ENCODE measurements at places on chromosomes 11 and 22. TPM values are rescaled to one million over a fixed set of nuclear protein-coding genes. Genes with fewer than 3 reads are reported as not detected.

DNA sequence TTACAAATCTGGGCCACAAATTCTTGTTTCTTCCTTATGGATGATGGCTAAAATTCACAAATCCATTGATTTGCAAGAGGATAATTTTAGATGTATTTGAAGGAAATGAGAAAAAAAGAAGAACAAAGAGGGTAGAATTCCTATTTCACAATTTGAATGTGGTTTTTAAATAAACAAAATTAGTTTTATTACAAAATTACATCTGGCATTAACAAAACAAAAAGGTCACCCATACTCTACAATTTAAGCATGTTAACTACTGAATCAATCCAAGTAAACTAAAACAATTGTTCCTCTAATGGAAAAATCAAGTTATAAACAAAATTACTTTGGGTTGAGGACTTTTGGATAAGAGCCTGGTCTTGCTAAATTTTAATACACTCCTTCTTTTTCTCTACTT is 242.0 kb downstream of the METTL15 start:
- no peak for DNase-seq
- H3K27ac ChIP-seq = no peak overlapping the region
- H3K27me3 ChIP-seq = no peaks in the 10 kb centered on the region
- H3K4me3 ChIP-seq = no peak overlapping the region

DNA sequence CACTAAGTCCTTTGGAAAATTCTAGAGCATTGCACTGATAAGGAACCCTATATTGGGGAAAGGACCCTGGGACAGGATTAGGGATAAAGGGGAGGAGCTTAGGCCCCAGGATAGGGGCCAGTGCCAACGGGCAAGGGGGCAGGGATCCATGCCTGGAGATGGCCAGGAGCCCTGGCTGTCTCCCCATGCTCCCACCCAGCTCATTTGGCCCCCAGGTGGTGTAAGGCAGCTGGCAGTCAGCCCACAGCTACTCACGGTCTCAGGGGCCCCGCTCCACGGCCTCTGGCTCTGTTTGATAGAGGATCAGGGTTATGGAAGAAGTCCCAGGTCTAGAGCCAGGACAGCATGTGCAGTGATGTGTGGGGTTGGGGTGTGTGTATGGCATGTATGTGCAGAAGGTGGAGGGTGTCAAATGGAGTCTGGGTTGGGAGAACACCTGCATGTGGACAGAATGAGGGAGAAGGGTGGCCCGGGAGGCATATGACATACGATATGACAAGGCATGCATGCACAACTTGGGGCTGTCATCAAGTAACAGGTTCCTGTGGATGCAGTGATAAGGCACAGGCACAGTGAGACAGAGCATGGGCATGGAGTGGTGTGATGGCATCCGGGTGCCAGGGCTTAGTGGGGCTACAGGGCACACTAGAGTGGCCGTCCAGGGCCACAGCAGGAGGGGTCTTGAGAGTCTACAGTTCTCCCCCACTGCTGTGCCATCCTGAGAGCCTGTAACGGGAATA is 18.4 kb upstream of the PDE2A start:
- H3K4me1 ChIP-seq = peaks cover 6% of the 10 kb centered on the region
- H3K27ac ChIP-seq = no peak overlapping the region
- H3K27me3 ChIP-seq = no peaks in the 10 kb centered on the region
- no peak for DNase-seq

DNA sequence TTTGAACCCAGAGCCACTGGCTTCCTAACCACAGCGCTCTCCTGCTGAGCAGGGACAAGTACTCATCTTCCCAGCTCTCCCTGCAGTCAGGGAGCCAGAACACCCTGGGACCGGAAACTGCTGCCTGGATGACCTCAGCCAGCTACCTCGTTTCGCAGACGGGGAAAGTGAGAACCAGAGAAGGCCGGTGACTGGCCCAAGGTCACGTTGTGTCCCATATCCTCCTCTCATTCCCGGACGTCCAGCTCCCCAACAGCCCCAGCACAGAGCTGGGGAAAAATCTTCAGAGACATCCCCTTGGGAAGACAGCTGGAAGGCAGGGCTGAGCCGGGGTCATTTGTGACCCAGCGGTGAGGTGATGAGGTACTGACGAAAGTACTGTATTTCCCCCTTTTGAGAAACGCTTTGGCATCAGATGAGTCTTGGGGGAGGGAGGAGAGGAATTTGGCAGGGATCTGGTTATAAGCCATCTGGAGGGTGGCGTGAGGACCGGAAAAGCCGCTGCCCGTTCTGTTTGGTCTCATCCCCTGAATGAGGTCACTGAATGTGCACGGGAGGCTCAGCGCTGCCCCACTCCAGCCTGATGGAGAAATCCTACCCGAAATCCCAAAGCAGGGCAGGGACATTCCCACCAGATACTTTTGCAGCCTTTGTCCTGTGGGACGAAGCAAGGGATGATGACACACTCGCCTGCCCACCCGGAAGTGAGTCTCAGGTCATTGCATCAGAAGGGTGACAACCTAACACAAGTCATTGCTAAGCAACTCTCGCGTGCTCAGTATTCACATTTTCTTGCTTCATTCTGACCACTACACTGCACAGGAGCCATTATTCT is 41.1 kb downstream of the LIF start:
- peak overlapping the region; percentile 48 for H3K27ac ChIP-seq
- H3K27me3 ChIP-seq = no peaks in the 10 kb centered on the region
- H3K4me1 ChIP-seq = peaks cover 40% of the 10 kb centered on the region
- DNase-seq = no peak
- H3K4me3 ChIP-seq = no peak overlapping the region
- no peaks in the 10 kb centered on the region for H3K36me3 ChIP-seq

DNA sequence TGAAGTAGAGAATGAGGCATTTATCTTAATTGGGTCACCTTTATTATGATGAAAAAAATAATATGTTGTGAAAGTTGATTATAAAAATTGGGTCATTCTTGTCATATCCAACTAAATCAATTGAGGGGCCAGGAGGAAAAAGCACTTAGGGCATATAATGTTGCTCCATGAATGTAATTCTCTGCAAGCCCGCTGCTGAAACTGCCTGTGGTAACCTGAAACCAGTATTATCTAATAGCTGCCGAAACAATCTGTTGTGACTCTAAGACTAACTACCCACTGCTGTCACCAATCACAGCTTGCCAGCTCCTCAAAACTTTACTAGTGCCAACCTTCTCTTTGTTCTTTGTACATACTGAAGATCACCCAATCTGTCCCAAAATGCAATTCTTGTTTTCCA is 115.8 kb downstream of the ATG16L2 start:
- peaks cover 4% of the 10 kb centered on the region for H3K4me1 ChIP-seq
- H3K27me3 ChIP-seq = no peaks in the 10 kb centered on the region
- no peaks in the 10 kb centered on the region for H3K36me3 ChIP-seq
- H3K27ac ChIP-seq = no peak overlapping the region
- no peak overlapping the region for H3K4me3 ChIP-seq

DNA sequence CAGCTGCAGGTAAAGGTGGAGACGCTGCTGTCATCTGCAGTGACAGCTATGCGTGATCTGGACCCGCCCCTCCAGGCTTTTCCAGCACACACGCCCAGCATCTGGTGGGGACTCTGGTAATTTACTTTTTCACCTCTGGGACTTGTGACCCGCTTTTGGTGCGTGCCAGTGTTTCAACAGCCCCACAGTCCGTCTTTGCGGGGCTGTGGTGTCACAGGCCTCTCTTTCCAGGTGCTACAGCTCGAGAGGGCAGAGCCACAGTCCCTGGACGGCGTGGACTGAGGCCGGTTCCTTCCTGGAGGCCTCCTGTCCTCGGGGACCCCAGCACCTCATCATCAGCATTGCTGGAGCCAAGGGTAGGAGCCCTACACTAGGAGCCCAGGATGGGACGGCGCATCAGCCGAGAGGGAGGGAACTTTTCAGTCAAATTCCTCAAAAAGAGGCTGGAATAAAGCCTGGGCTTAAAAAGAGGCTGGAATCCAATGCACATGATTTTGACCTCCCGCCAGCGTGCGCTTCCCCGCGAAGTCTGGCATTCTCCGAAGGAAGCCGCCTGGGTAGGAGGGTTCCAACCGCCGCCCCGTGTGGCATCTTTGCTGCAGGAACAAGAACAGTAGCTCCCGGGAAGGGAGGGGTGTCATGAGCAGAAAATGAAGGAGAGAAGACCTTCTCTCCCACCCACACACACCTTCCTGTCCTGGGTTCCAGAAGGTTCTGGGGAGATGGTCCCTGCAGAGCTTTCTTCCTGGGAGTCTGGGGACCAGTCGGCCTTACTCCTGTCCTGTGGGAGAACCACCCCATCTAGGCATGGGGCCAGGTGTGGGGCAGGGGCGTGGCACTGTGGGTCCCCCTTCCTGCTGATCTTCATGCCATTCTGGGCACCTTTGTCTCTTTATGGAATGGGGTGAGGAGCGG is 25.7 kb upstream of the KRTAP5-7 start:
- no peak for DNase-seq
- no peaks in the 10 kb centered on the region for H3K4me1 ChIP-seq
- H3K27ac ChIP-seq = no peak overlapping the region
- no peaks in the 10 kb centered on the region for H3K27me3 ChIP-seq
- H3K36me3 ChIP-seq = peaks cover 89% of the 10 kb centered on the region

DNA sequence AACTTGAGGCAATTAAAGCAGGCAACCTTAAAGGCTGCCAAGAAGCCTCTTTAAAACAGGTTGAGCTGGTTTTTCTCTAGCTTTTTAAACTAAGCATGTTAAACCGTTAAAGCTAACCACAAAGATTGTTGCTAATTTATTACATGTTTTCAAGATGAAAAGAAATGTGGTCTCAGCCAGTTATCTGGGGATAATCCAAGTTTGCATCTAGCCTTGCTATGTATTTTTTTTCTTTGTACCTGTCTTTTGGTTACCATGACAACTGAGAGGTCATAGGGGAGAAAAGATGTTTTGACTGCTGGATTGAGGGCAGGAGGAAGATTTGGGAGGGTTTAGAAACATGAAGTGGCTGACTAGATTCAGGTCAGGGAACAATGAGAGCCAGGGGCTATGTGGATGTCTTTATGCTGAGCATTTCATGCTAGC is 19.2 kb upstream of the PGM2L1 start:
- peaks cover 7% of the 10 kb centered on the region for H3K27me3 ChIP-seq
- peak overlapping the region; percentile 57 for H3K27ac ChIP-seq
- peaks cover 14% of the 10 kb centered on the region for H3K4me1 ChIP-seq
- DNase-seq = no peak
- no peak overlapping the region for H3K4me3 ChIP-seq

- no peak for DNase-seq
- no peak overlapping the region for H3K27ac ChIP-seq
- H3K36me3 ChIP-seq = peaks cover 13% of the 10 kb centered on the region
Measured at GRCh38 chr11:10514202-10514601, 26.8 kb downstream of the RNF141 start.

- H3K4me1 ChIP-seq = peaks cover 12% of the 10 kb centered on the region
- no peaks in the 10 kb centered on the region for H3K27me3 ChIP-seq
- no peak for DNase-seq
- no peak overlapping the region for H3K4me3 ChIP-seq
- peaks cover 53% of the 10 kb centered on the region for H3K36me3 ChIP-seq
Measured at GRCh38 chr11:63909591-63910506, 7.1 kb downstream of the RCOR2 start.

DNA sequence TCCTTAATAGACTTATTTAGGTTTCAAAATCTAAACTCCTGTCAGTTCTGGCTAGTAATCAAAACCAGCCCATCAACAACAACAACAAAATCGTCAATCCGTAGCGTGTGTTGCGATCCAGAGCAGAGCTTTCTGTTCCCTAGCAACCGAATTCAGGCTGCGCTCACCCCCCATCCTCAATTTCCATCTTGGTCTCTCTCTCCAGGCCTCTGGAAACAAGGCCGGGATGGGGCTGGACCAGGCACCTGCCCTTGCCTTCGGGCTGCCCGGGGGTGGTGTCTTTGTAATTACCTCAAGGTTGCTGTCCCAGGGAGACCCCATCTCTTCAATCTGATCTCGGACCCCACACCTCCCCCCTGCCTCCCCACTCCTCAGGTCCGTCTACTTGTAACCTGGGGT is 1341.5 kb downstream of the BRD1 start:
- H3K4me3 ChIP-seq = no peak overlapping the region
- H3K27me3 ChIP-seq = peaks cover 21% of the 10 kb centered on the region
- no peaks in the 10 kb centered on the region for H3K36me3 ChIP-seq
- peaks cover 5% of the 10 kb centered on the region for H3K4me1 ChIP-seq
- H3K27ac ChIP-seq = no peak overlapping the region

- H3K27me3 ChIP-seq = no peaks in the 10 kb centered on the region
- H3K4me3 ChIP-seq = no peak overlapping the region
- no peak overlapping the region for H3K27ac ChIP-seq
- peaks cover 5% of the 10 kb centered on the region for H3K4me1 ChIP-seq
Measured at GRCh38 chr11:2586793-2587131, 113.0 kb downstream of the KCNQ1OT1 start.

DNA sequence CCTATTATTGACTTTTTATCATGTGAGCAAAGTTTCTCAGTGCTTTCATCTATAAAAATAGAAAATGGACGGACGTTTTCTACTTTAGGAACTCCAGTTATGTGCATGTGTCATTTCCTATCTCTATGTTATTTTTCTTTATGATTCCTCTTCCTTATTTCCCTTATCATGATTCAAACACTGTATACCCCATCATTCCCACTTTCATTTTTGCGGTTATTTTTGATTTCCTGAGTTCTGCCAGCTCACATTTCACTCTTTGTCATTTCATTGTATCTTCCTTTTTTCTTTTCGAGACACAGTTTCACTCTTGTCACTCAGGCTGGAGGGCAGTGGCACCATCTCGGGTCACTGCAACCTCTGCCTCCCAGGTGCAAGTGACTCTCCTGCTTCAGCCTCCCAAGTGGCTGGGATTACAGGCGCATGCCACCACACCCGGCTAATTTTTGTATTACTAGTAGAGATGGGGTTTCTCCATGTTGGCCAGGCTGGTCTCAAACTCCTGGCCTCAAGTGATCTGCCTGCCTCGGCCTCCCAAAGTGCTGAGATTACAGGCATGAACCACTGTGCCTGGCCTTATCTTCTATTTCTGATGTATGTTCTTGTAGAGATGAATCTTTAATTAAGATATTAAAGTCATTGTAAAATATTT is 21.5 kb downstream of the C11orf58 start:
- DNase-seq = peak; percentile 74
- H3K4me3 ChIP-seq = no peak overlapping the region
- no peaks in the 10 kb centered on the region for H3K4me1 ChIP-seq
- H3K36me3 ChIP-seq = peaks cover 36% of the 10 kb centered on the region
- no peaks in the 10 kb centered on the region for H3K27me3 ChIP-seq

DNA sequence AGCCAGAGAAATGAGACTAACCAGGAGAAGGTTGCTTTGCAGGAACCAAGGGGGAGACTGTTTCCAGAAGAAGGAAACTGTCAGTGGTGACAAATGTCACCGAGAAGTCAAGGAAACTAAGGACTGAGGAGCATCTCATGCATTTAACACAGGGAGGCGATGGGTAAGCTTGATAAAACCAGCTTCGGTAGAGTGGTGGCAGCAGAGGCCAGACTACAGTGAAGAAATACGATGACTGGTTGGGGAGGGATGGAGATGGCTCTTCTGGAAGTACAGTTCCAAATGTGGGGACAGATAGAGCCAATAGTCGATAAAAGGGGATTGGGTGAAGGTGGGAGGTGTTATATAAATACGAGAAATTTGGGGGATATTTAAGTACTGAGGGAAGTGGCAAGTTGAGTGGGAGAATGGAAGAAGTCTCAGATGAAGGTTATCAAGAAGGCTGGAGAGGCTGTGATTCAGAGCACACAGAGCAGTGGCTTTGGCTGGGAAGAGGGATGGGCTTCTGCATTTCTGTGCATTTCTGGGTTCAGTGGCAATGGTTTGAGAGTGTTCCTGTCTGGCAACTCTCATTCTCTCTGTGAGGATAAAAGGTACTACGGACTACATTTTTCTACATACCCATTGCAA is 29.2 kb downstream of the SC5D start:
- H3K27me3 ChIP-seq = no peaks in the 10 kb centered on the region
- H3K27ac ChIP-seq = no peak overlapping the region
- no peak overlapping the region for H3K4me3 ChIP-seq
- H3K36me3 ChIP-seq = no peaks in the 10 kb centered on the region
- H3K4me1 ChIP-seq = no peaks in the 10 kb centered on the region

MPZL2 gene
- total RNA-seq = 17.7 TPM

FZD4 gene
- total RNA-seq = 42.3 TPM

DEUP1 gene
- total RNA-seq = not detected

Data from esophagus muscularis mucosa (tissue), 4 donors.